ENCODE measurements at places on chromosomes 1 and 21.

- DNase-seq, result no peak
Observed at GRCh38 chr1:20061866-20062265, 8.1 kb upstream of the PLA2G5 start.

DNA sequence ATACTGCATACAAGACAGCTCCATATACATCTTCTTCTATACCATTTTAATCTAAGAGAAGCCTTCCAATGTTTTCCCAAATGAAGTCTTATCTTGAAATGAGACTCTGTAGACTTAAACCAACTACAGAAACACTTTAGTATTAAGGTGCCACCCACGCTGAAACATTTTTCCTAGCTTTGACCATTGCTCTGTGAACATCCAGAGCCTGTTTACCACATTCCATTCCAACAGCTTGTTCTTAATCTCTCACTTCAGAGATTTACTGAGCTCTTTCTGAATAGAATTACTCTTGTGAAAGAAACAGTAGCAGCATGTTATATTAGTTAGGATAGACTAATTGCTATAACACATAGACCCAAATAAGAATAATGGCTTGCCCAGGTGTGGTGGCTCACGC, 19.6 kb upstream of the POGZ start:
- DNase-seq, result no peak

GRCh38 chr1:157984469-157984868, 9.0 kb upstream of the KIRREL1 start:
- no peak for DNase-seq

- DNase-seq, result no peak
Observed at GRCh38 chr1:207672522-207673130, 27.7 kb downstream of the CR1L start.

DNA sequence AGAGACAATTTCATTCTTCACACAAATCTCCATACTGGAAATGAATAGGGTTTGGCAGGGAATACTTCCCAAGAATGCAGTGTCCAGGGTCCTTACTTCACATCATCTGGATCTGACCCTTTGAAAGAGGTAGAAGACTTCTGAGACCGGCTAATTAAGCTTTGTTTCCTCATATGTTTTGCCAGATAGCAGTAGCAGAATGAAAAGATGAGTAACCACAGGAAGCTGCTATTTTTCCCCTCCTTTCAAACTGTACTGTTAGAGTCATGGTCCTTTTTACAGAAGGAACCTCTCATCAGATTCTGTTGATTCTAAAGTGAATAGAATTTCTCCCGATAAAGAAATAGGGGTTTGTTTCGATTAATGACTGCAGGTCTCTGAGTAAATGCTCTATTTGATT, 1.4 kb upstream of the OLFML3 start:
- no peak for DNase-seq

DNA sequence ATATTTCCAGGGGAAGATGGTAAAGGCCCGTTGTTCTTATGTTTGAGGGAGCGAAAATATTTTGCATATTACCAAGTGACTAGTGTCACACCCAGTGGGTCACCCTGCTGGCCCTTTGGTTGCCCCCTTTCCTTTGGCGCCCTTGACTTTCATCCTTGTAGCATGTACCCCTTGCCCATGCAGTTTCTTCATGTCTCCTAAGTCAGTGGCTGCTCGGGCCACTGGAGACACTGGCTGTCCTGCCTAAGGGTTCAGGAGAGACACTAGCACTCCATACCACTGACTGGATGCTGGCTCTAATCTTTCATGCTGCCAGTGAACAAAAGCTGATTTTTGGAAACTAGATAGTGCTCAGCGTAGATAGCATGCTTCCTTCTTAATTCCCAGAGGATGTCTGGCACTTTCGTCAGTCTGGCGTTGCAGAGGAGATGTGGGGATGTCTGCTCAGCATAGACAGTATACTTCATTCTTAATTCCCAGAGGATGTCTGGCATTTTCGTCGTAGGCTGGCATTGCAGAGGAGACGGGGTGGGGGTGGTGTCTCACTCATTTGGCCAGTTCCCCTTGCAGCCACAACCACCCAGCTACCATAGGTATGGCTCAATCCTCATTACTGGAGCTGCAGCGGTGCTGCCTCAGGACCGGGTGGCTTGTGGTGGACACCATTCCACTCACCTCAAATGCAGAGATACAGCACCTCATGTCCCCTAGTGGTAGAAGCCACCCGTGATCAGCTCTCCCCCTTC, 770.9 kb upstream of the TPTE start:
- no peak for DNase-seq

DNA sequence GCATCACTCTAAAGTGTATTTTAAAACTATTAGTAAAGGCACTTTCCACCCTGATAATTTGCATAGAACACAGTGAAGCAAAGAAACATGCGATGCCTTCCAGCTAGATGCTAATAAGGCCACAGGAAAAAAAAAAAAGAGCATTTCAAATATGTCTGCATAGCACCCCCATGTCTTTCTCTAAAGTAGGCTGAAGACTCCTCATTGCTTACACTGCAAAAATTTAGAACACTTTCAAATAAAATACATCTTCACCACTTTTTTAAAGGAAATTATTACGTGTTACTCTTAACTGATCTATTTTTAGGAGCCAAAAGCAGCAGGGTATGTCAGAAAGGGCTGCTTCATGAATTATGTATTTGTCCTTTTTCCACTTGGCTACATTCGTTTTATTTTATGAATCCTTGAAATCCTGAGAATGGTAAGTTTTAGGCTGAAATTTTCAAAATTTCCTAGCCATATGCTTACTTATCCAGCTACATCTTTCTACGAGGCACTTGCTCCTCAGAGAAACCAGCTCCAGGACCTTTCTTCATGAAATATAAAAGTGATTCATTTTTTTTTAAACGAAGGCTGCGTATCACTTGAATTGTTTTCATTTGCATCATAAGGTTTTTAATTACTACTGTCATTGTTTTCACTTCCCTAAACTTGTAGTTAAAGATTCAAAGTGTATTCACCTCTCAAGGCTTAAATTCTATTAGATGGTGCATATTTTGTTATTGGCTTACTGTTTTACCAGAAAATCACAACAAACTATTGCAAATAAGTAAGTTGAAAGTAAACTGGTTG, 513.0 kb downstream of the PTPRC start:
- no peak for DNase-seq

DNA sequence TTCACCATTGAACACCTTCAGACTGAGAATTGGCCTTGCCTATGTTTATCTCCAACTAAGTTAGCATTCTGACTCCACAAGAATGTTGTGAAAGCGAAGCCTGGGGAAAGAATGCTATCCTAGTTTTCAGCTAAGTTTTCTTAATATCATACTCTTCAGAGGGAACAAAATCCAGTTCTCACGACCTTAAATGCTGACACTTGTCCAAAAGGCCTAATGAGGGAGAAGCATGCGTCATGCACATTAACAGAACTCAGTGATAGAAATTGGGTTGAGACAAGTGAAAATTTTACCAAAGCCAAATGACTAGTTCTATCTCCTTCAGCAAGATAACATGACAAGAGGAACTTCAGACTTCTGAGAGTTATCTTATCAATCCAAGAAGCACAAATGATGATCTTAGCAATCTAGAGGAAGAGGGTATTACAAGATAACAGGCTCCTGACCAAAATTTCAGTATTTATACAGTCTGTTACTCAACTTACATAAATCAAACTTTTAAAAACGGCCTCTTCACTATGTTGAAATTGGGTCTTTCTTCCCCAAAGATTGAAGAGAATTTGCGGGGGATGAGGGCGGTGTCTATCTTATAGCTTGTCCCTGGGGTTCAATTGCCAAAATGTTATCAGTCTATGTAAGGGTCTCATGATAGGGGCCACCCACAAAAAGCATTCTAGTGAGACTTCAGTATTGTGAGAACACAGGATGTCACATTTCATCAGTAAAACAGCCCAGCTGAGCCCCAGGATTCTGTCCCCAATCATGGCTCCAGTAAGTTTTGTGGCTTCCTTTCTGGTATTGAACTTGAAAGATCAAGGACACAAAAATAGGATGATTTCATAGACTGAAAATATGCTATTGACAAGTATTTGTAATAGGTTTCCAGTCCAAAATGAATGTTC, 26.5 kb upstream of the SLC45A3 start:
- no peak for DNase-seq

DNA sequence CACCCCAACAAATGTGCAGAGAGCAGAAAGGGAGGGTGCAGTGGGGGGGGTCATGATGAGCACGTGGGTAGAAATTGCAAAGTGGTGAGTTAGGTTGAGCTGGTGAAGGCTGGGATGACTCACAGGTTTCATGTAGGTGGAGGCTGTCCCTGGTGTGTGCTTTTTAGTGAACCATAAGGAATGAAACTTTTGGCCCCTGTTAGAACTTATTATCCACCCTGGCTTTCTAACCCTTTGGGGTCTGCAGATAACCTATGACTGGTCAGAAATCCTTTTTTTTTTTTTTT, 46.9 kb downstream of the DOP1B start:
- DNase-seq, result no peak

- DNase-seq, result no peak
Observed at GRCh38 chr1:233993651-233994050, 89.2 kb downstream of the SLC35F3 start.

DNA sequence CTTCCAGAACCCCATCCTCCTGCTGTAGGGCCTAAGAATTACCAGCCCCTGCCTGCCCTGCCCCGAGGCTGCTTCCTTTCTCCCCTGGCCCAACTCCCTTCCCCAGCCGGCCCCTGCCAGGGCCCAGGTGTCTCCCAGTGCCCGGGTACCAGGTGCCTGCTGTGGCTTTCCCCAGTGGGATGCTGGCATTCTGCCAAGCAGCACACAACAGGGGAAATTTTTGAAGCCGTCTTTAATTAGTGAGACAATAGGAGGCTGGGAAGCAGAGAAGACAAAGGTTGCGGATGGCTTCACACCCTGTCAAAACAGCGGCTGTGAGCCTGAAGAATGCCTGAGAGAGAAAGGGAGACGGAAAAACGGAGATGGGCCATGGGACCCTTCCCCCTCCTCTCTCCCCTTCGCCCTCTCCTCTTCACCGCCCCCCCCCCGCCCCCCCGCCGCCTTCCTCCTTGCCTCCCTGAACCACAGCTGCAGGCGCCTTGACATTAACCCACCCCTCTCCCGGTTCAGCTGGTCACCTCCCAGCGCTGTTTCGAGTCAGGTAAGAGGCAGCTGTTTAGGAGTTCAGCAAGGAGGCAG, 33.6 kb downstream of the LRRN2 start:
- DNase-seq, result no peak

- DNase-seq, result no peak
Observed at GRCh38 chr1:200107004-200107470, 79.5 kb downstream of the NR5A2 start.

Data from hypothalamus (tissue), 51 donors.